Tongue (tissue), 3 donors: ENCODE measurements at places on chromosomes 1 and 21. TPM values are rescaled to one million over a fixed set of nuclear protein-coding genes. Genes with fewer than 3 reads are reported as not detected.

The C1orf226 gene
- 2.3 TPM for total RNA-seq

DNA sequence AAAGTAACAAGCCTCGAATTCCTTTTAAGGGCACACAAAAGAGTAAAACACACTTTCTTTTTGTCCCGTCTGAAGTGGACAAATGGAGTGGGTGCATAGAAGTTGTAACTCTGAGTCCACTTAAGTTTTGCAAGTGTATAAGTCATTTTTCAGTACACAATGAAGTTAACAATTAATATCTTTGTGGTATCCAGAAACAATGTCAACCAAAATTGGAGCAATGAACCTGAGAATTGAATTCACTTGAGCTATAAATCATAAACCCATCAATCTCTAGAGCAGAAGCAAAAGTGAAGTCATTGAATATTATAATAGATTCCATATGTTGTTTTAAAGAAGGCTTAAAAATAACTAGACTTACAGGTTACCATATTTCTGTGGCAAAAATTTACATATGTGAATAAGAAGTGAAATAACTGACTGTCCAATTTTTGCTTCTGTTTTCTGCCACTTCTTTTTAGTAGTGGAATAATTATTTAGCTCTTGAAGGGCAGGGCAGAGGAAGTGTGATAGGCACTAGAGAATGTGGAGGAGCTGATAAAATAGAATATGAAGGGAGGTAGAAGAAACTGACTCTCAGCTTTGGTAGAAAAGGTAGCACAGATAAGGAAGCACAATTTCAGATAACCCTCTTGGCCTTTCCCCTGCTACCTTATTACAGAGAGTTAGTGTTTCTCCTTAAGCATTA lies 73.9 kb upstream of the RGL1 start:
- no peak for DNase-seq

DNA sequence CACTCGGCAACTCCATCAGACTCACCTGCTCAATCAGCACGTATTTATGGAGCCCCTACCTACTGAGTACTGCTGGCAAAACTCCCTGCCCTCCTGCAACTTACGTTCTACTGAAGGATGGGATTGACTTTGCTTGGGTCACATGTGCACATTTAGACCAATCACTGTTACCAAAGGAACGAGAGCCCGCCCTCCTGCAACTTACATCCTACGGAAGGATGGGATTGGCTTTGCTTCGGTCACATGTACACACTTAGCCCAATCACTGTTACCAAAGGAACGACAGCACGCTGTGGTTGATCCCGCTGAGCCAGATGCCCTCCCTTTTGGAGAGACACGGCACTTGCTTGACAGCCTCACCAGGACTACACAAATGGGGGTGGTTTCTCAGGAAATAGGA lies 46.0 kb downstream of the UBIAD1 start:
- no peak for DNase-seq

The LIN28A gene
- total RNA-seq = not detected

GRCh38 chr1:214404154-214404553 lies 123.2 kb downstream of the SMYD2 start:
- no peak for DNase-seq

The FAM167B gene
- 0.31 TPM for total RNA-seq

The CLCA1 gene
- not detected for total RNA-seq

GRCh38 chr1:29912425-29912824 lies 676.1 kb downstream of the PTPRU start:
- peak; percentile 23 for DNase-seq

GRCh38 chr1:211812584-211812983 lies 18.0 kb downstream of the LPGAT1 start:
- no peak for DNase-seq

DNA sequence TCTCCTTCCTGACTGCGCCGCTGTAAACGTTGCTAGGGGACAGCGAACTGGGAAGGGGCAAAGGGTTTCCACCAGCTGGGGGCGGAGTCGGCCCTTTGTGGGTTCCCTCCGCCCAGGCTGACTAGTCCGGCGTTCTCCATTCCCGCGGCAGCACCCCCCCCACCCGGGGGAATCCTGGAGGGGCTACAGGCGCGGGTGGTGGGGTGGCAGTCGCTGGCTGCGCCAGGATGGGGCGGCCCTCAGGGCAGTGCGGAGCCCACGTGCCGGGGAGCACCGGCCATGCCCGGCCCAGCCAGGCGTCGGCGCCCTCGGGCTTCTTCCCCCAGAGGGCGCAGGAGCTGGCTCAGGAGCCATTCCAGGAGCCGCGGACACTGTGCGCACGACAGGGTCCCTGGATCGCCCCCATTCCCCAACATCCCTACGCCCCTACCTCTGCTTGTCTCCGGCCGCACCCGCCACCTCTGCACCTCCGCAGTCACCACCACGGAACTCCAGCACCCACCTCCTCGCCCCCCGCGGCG lies 476 bp downstream of the BATF3 start:
- DNase-seq = peak; percentile 24

The HMGCL gene
- 40.6 TPM for total RNA-seq

The CLDN17 gene
- not detected for total RNA-seq

GRCh38 chr1:204975568-204976235 lies 67.3 kb upstream of the CNTN2 start:
- DNase-seq = peak; percentile 78

- DNase-seq = no peak
Observed at GRCh38 chr1:236468625-236469024, 55.2 kb upstream of the LGALS8 start.

DNA sequence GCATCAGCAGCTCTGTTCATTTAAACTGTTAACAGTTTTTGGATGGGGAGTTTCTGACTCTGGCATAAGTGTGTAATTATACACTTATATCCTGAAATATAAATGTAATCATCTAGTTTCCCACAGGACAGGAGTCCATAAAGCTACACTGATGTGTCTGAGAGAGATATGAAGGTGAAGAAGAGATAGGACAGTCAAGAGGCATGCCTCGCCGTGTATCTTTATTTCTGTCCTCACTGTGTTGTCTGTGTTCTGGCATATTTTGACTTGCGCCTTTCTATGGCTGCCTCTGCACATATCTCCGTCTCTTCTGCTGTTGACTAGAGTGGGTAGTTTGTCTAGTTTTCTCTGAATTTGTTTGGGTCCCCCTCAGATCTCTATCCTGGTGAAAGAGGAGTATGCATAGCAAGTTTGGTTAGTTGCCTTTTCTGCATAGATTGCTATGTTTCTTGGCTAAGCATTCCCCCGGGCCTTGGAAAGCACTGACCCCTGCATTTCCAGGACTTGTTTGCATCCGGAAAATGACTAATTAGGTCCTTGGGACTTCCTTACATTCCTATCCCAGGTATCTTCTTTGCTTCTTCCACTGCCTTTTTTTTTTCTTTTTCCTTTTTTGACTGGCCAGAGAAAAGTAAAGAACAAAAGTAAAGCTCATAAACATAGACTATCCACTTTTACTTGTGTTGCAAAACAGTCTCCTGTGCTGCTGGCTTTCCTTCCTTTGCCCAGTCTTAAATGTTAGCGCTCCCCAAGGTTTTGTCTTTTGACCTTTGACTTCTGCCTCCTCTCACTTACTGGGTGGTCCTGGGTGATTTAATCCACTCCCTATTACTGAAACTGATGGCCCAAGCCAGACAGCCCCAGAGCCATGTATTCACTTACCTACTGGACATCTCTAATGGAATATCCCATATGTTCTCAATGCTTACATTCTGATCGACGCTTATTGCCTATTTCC lies 27.6 kb upstream of the CNN3 start:
- no peak for DNase-seq
